ENCODE measurements at places on chromosomes 6 and 20. TPM values are rescaled to one million over a fixed set of nuclear protein-coding genes. Genes with fewer than 3 reads are reported as not detected.

DNA sequence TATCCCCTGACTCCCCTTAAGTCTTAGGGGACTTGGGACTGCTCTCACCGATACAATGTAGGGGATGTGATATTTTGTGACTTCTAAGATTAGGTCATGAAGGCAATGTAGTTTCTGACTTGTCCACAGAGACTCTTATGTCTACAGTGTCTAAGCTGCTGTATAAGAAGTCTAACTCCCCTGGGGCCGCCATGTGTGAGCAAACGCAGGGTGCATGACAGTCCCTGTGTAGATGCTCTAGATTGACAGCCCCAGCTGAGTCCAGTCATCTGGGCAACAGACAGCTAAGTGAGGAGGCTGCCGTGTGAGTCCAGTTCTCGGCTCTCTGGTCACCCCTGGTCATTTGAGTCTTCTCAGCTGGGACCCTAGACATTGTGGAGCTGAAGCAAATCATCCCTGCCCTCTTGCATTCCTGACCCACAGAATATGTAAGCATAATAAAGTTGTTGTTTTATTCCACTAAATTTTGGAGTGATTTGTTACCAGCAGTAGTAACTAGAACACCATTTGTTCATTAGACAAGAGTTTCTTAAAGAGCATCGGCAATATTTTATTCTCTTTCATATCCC, 743.3 kb upstream of the CHD6 start:
- DNase-seq = no peak

Gene NNAT
- total RNA-seq = 0.50 TPM

- no peak for DNase-seq
These were observed 43.7 kb downstream of the SCGN start for GRCh38 chr6:25695671-25696070.

- no peak for DNase-seq
These were observed 54.1 kb upstream of the HBS1L start for GRCh38 chr6:135108692-135109091.
